Amygdala (tissue), 56 donors: ENCODE measurements at places on chromosomes 2 and 18.

GRCh38 chr2:191740016-191740419, 62.1 kb downstream of the NABP1 start:
- DNase-seq, result no peak

DNA sequence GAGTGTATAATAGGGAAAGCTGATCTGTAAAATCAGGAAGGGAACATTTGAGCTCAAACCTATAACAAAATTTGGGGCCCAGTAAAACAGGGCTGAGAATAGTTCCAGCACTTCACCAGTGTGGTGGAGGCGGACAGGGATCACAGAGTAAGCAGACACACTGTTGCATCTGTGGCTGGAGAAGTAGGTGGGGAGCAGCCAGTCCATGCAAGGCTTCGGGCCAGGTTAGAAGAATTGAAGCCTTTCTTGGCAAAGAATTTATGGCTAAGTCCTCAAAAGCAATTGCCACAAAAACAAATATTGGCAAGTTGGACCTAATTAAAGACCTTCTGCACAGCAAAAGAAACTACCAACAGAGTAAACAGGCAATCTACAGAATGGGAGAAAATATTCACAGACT, 93.8 kb upstream of the ZBTB14 start:
- no peak for DNase-seq

- no peak for DNase-seq
Observed at GRCh38 chr2:82139979-82140611, 1835.5 kb upstream of the LRRTM1 start.

DNA sequence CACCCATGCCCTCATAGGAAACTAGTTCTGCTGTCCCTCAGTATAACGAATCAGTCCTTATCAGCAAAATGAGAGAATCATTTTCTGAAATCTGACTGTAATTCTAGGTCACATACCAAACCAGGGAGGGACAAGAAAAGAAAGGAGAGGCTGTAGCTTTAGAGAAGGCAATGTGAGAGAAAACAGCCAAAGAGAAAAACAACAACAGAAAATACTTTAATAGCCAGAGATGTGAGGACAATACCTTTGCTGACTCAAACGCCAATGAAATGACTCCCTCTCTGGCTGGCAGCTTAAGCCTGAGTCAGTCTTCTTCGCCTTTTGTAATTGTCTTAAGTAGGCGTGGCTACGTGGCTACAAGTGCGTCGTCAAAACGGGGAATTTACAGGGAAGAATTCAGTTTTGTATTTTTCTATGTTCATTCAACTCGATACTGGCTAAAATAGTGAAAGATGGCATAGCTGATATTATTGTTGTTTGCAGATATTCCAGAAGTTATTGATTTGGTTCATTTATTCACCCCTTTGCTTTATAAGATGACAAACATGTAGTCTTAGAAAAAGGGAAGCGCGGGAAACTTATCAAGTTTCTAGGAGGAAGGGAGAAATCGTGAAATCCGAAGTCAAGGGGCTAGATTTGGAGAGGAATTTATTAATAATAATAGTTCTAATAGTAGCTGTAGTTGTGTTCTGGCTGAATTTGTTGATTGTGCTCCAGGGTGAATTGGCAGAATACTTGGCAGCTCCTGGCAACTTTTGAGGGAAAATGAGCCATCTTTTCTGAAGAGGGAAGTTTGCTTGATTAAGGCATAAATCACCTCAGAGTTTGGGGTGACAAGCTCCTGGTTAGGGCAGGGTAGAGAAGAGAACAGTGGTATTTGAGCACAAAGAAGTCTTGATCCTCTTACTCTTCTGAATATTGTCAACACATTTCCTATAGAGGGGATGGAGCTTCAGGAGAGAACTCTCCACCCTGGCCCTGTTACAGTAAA, at the start of gene IL1A:
Gene IL1A (minus strand): TSS at position 295 of the 991 bp plus-strand sequence. CDS start 723 bp downstream, outside the sequence.
- no peak for DNase-seq

DNA sequence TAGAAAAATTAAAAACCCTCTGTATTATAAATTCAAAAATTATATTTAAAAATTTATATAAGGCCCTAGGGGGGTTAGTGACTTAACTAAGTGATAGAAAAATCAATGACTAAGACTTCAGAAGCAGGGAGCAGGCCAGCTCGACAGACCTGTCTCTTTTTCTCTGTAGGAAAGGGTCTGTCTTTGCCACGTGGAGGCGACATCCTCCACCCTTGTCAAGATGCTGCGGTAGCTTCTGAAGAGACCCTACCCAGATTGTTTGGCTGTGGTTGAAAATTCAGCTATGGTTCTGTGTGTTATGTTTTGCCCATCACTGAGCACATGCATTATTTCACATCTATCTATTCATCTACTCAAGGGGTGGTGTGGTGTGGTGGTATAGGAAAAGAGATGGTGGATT, 8.2 kb upstream of the SLC4A3 start:
- no peak for DNase-seq
